AG08395 (cell line): ENCODE measurements at places on chromosomes 4 and X.

- DNase-seq, result no peak
Observed at GRCh38 chr4:120842031-120842430, 80.5 kb downstream of the PRDM5 start.

DNA sequence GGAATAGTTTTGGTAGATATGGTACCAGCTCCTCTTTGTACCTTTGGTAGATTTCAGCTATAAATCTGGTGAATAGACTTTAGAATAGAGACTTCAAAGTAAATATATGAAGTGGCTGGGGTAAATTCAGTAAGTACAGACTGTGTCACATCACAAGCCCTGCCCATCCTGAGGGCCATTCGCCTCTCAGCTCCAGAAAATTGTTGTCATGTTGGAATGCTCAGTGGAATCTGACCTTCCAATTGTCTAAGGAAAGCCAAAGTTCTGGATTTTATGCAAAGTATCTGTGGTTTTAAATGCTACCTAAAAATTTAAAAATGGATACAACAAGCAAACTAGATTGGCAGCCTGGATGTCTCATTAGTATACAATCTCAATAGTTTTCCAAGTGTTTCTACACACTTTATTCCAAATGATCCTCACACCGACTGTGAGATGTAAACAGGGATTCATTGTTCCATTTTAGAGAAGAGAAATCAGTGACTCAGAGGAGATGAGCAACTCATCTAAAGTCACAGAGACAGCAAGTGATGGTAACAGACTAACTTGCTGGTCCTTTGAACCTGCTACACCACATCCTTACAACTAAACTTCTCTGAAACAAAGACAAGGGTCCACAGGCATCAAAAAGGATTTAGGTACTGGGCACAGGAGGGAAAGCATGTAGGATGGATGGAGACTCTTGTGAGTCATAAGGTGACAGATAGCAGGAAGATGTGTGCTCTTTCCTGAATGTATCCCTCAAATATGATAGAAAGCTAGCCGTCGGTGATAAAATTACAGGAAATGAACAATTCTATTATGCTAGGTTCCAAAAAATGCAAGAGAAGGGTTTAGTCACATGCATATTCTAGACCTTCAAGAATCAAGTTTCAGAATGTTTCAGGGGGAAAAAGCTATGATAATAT lies 127.3 kb downstream of the ATP10D start:
- no peak for DNase-seq

GRCh38 chrX:108036298-108036973 lies 8.4 kb upstream of the VSIG1 start:
- DNase-seq, result no peak

DNA sequence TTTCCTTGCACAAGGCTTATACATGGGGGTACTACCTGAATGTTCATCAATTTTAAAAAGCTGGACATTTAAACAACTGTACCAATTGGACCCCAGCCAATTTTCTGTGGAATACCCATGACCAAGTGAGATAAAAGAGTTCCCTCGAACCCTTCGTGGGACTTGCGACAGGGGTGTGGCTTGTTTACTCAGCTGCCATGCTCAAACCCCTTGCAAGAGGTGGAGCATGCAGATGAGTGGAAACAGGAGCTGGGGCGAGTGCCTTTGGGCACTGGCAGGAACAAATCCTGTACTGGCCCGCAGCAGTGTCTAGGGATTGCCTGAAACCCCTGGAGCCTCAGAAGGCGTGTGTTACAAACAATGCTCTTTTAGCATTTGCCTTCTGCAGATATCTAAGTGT lies 144.2 kb downstream of the PDHA2 start:
- DNase-seq, result no peak

- DNase-seq, result no peak
Observed at GRCh38 chr4:119690871-119691270, 62.3 kb upstream of the PDE5A start.

- DNase-seq, result no peak
Observed at GRCh38 chrX:133587818-133588217, 172.5 kb upstream of the GPC4 start.

- no peak for DNase-seq
Observed at GRCh38 chr4:118894034-118894433, 5.4 kb downstream of the SYNPO2 start.

GRCh38 chr4:182745237-182745636 lies 171.9 kb downstream of the DCTD start:
- DNase-seq, result no peak

DNA sequence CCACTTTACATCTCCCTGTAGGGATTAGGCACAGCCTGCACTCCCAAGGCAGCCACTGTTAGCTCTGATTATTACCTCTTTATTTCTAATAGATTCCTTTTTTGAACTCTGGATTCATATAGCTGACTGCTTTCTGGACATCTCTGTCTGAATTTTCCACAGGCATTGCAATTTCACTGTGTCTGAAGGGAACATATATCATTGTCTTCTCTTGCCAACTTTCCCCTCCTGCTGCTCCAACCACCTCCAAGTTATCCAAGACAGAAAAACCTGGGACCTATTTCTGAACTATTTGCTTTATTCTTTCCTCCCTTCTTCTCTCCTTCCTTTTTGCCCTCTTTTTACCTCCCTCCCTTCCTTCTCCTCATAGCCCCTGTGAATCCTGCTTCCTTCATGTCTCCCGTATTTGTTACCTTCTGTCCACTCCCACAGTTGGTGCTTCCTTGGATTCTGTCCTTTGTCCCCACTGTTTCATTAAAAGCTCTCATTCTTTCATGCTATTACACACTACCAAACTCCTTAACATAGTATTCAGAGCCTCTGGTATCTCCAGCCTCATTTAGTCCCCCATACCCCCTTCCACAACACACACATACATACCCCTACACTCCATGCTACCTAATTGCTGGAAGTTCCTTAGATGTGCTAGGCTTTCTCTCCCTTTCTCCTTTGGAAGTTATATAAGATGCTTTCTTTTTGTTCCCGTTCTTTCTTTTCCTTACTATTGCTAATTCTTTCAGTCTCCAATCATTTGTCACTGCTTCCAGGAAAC lies 34.7 kb downstream of the FGF2 start:
- DNase-seq, result no peak

DNA sequence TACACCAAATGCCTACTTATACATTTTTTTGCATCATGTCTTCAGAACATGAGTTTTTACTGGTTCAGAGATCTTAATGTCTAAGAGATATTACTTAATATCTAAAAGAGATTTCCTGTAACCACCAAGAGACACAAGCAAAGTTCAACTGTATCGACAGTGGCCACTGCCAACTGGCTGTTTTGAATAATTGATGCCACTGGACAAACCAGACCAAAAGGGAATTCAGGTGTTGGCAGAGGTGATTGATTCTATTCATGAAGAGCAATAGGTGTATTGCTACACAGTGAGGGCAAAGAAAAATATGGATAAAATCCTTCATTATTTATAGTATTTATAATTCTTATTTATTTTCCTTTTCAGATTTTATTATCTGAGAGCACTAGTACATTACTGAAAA lies 58.5 kb upstream of the ANKRD17 start:
- DNase-seq, result no peak

DNA sequence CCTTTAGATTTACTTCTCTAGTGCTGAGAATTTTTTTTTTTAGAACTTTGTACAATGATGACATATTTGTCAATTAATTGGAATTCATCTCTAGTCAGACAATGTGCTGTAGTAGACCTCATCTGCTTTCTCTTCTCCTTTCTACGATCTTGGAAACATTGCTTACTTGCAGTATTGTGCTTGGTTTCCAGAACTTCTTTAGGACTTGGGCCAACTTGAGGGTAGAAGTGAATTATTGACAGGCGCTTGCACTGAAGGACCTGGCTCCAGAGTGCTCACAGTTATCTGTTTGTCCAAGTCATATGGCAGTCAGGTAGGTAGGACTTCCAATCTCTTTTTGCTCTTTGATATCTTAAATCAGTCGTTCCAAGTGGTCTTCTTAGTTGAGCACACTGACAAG lies 39.6 kb downstream of the FNIP2 start:
- DNase-seq, result no peak

DNA sequence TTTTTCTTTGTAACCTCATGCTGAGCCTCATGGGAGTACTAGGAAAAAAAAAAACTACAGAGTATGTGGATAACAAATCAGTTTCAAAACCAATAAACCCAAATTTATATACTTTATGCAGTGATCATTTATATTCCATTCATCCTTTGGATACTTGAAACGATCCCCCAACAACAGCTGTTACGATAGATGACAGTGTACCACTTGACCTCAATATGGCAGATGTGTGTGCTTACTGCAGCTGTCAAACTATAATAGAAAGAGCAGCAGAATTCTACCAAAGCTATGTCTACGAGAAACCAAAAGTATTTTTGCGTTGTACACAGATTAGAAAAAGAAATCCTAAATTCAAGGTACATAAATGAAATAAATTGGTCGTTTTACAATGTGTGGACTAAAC lies 337.8 kb downstream of the PDGFC start:
- DNase-seq, result no peak

DNA sequence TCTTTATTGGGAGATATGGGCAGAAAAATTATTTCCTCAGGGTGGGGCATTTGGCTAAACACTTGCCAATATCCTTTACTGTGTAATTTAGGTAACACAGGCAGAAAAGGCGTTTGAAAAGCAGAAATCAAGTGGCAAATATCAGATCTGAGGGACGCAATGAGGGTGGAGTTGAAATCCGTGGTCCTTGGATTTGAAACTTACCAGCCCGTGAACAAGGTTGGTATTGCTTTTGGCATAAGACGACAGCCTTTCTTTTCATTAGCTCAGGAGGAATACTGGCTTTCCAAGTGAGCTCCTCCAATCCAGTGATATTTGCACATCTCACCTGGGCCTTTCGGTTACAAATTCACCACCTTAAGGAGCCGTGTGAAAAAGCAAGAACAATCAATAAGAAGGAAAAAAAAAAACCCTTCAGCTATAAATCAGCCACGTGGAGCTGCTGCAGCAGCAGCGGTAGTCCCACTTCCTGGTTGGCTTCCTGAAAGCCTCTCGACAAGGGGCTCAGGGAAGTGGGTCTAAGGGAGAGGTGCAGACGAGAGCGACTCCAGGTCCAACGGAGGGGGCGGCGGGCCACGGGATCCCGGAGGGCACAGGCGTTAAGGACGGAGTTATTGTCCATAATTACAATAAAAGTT lies 734 bp upstream of the GALNT7 start:
- peak; percentile 19 for DNase-seq

DNA sequence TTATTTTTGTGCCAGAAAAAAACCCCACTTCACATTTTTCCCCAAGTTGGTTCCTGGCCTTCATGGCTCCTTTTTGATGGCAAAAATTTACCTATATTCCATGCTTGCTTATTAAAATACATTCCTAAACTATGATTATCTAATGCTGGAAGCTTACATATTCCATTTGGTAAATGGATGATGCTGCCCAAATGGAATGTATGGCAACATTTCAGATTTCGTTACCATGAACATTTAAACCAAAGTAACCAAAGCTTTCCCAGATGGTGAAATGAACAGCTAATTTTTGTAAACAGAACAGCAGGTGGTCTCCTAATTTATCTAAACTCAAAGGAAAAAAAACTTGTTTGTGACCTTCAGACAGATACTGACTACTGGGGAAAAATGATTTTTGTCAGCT lies 110.8 kb upstream of the TEX13A start:
- DNase-seq, result no peak

DNA sequence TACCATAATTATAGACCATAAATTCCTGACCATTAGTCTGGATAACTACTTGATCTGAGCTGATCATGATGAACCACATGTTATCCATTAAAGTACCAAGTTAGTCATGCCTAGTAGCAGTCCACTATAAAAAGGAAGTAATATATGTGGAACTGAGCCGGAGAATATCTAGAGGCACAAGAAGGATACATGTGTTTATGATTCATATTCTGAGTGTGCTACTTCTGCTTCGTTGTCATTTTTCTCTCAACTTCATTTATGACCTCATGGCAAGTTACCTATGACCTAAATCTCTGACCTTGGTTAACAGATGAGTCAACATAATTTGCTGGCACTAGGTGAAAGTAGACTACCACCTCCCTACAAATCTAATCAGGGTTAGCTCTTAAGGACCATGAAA lies 56.5 kb upstream of the ANKRD17 start:
- DNase-seq, result peak; percentile 51

GRCh38 chr4:95547715-95548471 lies 880 bp downstream of the UNC5C start:
- no peak for DNase-seq

DNA sequence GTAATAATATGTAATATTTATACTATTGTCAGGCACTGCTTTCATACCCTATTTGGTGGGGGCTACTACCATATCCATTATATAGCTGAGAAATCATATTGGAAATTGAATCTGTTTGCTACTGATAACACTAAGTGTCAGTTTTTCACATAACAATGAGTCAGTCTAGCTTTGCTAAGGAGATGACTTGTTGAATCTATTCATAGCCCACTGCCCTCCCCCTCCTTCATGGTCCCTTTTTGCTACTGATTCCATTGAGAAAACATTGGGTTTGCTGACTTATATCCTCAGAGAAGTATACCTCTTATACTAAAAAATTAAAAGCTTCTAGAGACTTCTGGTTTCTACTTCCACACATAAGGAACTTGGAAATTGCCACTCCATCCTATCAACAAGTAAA lies 1898.4 kb downstream of the STIM2 start:
- DNase-seq, result no peak

- DNase-seq, result no peak
Observed at GRCh38 chrX:47564438-47565085, 3.6 kb downstream of the ARAF start.

DNA sequence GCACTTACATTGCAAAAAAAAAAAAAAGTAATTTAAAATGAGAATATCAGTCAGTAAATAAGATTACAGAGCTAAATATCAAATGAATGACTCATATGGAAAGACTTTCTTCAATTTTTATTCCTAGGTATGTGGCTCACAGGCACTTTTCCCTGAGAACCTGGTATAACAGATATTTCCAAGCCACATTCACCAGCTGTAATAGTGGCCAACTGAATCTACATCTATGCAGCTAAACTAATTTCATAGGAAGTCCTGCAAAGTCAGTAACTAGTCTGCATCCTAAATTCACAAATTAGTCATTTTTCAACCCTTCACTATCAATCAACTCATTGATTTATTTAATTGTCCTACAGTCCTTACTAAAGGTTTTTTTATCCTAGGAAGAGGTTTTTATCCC lies 5.6 kb downstream of the PDE5A start:
- DNase-seq, result no peak

- DNase-seq, result no peak
Observed at GRCh38 chr4:176830971-176831370, 38.2 kb upstream of the VEGFC start.

DNA sequence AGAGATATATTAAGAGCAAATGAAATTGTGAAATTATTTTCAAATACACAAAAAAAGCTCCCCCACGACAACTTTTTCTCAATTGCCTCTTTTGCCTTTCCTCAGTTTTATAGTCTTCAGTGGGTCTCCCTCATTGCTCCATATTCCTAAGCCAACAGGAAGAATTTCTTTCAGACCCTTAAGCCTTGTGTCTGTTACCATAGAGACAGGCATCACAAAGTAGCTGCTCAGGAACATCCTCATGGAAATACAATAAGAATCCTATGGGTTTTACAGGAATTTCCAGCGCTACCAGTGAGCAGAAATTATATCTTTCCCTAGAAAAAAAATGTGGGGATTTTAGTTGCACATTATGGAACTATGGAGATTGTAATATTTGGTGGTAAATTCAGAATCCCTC lies 121.9 kb upstream of the DMD start:
- no peak for DNase-seq

- DNase-seq, result no peak
Observed at GRCh38 chrX:120294651-120295050, 16.6 kb downstream of the TMEM255A start.
